NCI-H510A (cell line): ENCODE measurements at places on chromosomes 12 and 14.

- no peak for DNase-seq
Measured at GRCh38 chr12:50099302-50100008, 4.4 kb upstream of the GPD1 start.

DNA sequence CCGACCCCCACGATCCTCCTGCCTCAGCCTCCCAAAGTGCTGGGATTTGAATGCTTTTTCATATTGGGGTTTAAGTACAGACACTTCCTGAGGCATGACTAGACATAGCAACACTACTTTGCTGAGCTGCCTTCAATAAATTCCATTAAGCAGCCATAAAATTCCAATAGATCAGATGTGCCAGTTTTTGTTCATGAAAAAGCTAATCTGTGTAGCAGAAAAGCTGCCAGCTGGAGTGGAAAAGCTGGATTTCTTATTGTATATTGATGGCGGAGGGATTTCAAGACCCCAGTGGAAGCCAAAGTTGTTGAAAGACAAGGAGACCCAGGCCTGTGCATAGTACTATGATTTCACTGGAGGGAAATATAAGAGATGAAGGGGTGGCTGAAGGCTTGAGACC lies 209.0 kb upstream of the NUDT4 start:
- DNase-seq: no peak

GRCh38 chr14:71384007-71384845 lies 477.0 kb downstream of the PCNX1 start:
- DNase-seq: no peak

DNA sequence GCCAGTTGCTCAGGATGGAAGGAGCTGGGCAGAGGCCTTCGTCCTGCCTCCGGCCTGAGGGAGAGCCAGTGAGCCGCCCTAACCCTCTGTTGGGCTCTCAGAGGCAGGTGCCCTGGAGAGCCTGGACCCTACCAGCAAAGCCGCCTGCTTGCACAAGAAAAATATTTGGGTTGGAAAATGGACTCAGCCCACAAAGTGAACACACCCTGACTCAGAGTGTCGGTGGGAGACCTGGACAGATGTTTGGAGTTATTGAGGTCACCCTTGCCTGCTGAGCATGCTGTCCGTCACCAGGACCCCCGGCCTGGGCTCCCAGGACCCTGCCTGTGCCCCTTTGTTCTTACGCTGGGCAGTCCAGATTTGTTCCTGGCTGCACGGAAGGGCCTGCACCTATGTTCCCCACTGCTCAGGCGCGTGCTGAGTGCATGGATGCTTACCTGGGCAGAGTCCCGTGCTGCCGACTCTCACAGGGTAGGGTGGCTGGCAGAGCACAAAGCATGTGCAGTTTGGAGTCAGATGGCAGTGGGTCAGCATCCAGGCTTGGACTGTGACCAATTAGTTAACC lies 22.4 kb downstream of the FAM181A start:
- no peak for DNase-seq

DNA sequence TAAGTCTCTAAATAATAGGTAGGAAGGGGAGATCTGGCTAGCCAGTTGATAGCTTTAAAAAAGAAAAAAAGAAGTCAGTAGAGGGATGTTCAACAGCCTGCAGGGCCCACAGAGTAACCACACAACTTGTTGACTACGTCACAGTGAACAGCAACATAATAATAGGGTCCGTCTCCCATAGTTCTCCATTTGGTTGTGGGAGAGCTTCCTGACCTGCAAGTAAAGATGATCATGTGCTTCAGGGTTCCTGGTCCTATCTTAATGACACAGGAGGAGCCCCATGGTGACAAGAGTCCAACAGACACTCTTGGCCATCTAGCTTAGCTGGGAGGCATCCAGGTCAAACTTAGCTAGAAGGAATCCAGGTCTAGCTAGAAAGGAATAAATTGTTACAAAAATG lies 36.2 kb downstream of the FGD6 start:
- no peak for DNase-seq

DNA sequence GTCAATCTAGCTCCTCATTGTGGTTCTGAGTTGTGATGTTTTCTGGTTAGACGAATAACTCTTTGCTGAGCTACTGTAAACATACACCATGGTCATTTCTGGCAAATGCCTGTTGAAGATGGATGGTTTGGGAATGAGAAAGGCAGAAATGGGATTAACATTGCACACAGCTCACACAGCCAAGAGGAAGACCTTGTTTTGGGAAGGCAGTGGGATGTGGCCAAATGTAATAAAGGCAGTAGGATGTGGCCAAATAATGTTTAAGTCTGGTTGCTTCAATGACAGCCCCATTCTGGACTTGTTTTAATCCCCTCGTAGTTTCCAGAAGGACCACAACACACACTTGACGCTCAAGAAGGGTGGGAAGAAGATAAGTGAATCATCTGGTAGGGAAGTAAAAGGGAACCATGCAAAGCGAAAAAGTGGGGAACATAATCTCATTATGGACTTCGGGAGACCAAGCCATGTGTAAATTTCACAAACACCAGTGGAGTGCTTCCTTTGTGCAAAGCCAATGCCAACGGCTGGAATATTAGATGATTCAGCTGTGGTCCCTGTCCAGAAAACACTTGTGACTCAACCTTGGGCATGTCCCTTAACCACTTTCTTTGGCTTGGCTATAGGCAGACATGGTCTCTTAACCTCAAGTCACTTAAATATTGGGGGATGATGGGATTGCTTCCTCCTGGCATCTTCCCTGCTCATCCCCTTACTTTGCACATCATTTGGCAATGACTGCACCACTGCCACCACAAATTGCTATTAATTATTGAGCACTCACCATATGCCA lies 284.4 kb upstream of the CRY1 start:
- DNase-seq: no peak

- no peak for DNase-seq
Measured at GRCh38 chr12:45458854-45459807, 243.2 kb downstream of the ANO6 start.

- peak; percentile 33 for DNase-seq
Measured at GRCh38 chr12:54958048-54958658, 26.4 kb downstream of the TESPA1 start.

GRCh38 chr14:59583755-59584154 lies 7.1 kb upstream of the CCDC175 start:
- DNase-seq: no peak

DNA sequence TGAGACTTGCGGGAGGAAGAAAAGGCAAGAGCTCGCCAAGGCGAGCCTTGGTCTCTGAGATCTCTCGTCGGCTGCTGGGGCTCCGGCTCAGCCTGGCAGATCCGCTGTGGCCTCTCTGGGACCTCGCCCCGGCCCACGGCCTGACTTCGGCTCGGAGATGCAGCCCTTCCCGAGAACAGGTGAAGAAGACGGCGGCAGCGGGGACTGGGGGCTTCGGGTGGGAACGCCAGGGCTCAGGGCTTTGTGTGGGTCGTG lies 6.0 kb upstream of the HOXC9 start:
- DNase-seq: no peak

GRCh38 chr12:124277394-124278241 lies 17.3 kb upstream of the RFLNA start:
- DNase-seq: no peak

- no peak for DNase-seq
Measured at GRCh38 chr12:41967668-41968500, 176.8 kb downstream of the GXYLT1 start.

- DNase-seq: no peak
Measured at GRCh38 chr12:66947119-66947518, 268.2 kb upstream of the GRIP1 start.

DNA sequence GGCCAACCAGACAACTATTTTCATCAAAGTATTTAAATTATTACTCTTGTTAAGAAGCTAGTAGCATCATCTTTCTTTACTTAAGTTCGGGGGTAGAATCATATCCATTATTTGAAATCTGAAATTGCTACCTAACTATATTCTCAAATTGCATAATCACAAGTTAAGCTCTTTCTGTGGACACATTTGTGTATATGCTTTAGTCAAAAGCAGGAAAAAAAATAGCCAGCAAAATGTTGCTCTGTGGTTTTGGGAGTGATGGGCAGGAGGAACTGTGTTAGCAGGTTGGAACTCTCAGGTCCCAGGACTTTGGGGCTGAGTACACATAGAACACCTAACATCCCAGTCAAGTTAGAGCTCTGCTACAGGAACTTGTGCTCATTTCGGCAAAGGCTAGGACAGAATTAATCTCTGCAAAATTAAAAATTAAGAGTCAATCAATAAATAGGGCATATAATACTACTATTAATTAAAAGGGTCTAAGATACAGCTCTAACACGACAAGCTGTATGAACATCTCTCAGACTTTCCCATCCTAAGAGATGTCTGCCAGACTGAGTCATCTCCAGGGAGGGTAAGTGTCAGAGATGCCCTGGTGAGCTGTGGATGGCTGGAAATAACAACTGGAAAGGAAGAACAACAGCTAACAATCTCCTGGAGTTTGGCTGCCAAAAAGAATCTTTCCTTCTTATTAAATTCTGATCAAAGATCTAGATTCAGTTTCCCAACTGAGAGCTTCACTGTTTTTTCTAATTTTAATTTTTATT lies 203.5 kb upstream of the GZMB start:
- DNase-seq: no peak

GRCh38 chr12:109512608-109513007 lies 35.2 kb downstream of the UBE3B start:
- no peak for DNase-seq

- DNase-seq: no peak
Measured at GRCh38 chr12:109134186-109134917, 18.0 kb downstream of the ACACB start.
